ENCODE measurements at places on chromosomes 7 and 10. TPM values are rescaled to one million over a fixed set of nuclear protein-coding genes. Genes with fewer than 3 reads are reported as not detected.

DNA sequence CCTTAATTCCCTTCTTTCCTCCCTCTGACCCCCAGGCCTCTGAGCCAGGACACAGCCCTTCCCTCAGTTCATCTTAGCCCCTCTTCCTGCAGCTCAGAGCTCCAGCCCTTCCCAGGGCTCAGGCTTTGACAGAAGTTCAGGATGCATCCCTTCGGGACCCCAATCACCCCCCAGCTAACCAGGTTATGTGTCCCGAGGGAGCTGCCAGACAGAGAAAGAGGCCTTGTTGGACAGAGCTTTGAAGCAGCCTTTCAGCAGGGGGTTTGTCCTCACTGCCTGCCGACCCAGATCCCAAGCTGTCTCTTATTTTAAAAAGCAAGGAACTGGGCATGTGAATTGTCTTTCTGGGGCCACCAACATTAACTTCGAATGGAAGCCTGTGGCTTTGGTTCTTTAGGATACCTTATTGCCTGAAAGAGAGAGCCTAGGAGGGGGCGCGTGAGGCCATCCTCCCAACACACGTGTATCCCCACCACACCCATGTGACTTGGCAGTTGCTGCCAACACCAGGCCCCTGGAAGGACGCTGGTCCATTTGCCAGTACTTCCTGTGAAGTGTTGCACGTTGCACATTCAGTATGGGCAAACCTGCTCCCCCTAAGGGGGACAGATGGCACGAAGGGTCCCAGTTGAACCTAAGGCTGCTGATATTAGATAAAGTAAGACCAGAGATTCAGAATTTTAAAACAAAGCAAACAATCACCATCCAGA, 858 bp downstream of the CCDC136 start:
- peaks cover 27% of the 10 kb centered on the region for H3K4me1 ChIP-seq
- peak overlapping the region; percentile 85 for H3K4me3 ChIP-seq
- no peak overlapping the region for H3K27ac ChIP-seq

GRCh38 chr10:5625992-5626777, 40.2 kb downstream of the ASB13 start:
- H3K36me3 ChIP-seq: no peaks in the 10 kb centered on the region
- peak overlapping the region; percentile 27 for H3K27ac ChIP-seq
- DNase-seq: no peak
- no peak overlapping the region for H3K4me3 ChIP-seq
- H3K27me3 ChIP-seq: no peaks in the 10 kb centered on the region
- peaks cover 15% of the 10 kb centered on the region for H3K4me1 ChIP-seq

DNA sequence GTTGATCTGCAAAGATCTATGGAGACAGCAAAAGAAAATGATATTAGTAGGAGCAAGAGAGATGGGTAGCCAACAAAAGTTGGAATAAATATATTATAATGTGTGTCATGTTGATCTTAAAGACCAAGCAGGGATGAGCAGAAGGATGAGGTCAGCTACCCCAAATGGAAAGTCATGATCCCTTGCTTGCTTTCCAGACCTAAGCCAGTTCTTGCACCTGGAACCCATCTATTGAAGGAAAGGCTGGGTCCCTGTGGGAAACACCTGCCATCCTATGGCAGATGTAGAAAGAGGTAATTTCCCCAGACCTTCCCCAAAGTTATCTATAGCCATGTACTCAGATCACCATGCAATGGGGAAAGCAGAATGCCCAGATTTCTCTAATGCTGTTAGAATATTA, 52.5 kb downstream of the LYZL2 start:
- DNase-seq: no peak
- H3K36me3 ChIP-seq: no peaks in the 10 kb centered on the region
- no peaks in the 10 kb centered on the region for H3K27me3 ChIP-seq
- no peak overlapping the region for H3K4me3 ChIP-seq
- no peak overlapping the region for H3K27ac ChIP-seq
- H3K4me1 ChIP-seq: peaks cover 19% of the 10 kb centered on the region

DNA sequence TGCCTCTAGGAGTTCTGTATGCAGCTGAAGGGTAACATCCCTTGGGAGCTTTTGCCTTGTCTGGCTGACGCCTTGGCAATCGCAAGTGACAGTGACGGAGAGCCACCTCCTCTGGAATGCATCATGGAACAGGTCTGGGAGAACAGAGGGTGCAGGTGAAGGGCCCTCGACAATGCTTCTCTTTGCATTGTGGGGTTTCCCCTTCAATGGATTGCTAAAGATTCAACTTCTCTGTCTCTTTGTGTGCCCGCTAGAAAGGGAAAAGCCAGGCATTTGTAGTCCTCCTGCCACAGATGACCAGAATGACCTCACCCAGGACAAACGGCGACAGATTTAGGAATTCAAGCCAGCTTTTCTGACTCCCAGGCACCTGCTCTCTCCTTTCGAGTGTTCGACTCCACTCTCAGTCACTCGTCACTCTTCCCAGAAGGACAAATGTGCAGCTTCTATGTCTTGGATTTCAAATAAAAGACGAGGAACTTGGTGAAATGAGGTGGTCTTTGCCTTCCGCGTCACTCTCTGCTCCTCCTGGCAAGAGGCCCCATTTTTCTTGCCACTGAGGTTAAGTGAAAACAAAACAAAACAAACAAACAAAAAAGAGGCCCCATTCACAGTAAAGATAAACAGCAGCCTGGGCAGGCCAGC, 26.1 kb downstream of the IL2RA start:
- no peak overlapping the region for H3K4me3 ChIP-seq
- peak overlapping the region; percentile 86 for H3K27ac ChIP-seq
- no peak for DNase-seq

DNA sequence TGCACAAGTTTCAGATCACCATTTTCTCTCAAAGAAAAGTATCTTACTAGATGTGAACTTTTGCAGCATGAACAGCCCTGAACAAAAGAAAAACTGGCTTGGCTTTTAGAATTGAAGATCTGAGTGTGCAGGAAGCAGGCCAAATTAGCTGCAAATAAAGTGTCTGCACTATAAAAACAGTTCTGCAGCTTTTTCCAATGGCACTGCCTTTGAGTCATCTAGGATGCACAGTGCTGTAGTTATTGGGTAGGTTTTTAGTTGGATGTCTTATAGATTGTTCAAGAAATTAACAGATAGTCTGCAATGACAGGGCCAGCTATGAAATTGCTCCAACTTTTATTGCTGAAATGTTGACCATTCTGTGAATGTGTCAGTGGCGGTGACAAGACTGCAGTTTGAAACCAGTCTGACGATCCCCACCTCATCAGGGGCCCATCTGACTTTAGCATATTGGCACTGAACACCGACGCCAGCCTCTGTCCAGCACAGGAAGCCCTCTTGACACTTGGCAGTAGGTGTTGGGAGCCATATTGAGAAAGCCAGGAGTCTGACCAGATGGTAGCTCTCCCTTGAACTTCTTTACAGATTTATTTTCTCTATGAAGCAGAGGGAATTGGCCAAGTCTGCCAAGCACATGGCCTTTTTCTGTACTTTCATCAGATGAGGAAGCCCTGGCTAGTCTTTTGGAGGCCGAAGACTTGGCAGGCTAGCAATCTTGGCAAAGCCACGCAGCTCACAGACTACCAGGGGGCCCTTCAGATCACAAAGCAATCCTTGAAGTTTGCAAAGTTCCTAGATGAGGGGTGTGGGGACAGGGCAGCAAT, 490.6 kb downstream of the NEBL start:
- no peaks in the 10 kb centered on the region for H3K4me1 ChIP-seq
- H3K27ac ChIP-seq: peak overlapping the region; percentile 52
- H3K4me3 ChIP-seq: no peak overlapping the region
- H3K36me3 ChIP-seq: no peaks in the 10 kb centered on the region
- H3K27me3 ChIP-seq: no peaks in the 10 kb centered on the region

DNA sequence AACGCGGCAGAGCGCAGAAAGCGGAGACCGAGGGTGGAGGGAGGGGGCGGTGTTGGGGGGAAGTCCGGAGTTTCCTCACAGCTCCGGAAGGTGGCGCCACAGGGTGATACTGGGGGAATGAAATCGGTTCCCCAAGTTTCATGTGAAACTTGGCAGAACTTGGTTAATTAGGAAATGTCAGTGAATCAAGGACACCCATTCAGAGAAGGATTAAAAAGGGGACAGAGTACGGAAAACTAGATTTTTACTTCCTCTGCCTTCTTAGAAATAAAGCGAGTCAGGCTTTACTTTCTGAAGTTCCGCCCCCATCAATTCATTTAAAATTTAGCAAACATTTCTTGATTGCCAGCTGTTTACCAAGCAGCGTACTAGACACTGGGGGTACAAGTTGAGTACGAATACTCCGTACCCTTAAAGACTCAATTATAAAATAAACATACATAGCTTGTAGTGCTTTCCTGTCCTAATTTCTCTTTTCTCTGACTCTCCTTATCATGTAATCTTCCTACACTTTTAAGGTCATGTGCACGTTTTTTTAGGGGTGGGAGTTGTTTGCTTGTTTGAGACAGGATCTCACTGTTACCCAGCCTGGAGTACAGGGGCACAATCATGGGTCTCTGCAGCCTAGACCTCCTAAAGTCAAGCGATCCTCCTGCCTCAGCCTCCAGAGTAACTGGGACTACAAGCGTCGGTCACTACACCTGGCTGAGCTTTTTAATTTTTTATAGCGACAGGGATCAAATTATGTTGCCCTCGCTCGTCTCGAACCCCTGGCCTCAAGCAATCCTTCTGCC, 644 bp upstream of the ABI1 start:
- H3K4me3 ChIP-seq: peak overlapping the region; percentile 99
- peaks cover 10% of the 10 kb centered on the region for H3K27me3 ChIP-seq
- H3K4me1 ChIP-seq: peaks cover 22% of the 10 kb centered on the region
- DNase-seq: no peak
- H3K36me3 ChIP-seq: no peaks in the 10 kb centered on the region
- no peak overlapping the region for H3K27ac ChIP-seq

- no peaks in the 10 kb centered on the region for H3K36me3 ChIP-seq
- H3K4me3 ChIP-seq: no peak overlapping the region
- H3K4me1 ChIP-seq: no peaks in the 10 kb centered on the region
- no peak for DNase-seq
- no peak overlapping the region for H3K27ac ChIP-seq
These were observed 78.7 kb downstream of the ELFN1 start for GRCh38 chr7:1748839-1749173.

DNA sequence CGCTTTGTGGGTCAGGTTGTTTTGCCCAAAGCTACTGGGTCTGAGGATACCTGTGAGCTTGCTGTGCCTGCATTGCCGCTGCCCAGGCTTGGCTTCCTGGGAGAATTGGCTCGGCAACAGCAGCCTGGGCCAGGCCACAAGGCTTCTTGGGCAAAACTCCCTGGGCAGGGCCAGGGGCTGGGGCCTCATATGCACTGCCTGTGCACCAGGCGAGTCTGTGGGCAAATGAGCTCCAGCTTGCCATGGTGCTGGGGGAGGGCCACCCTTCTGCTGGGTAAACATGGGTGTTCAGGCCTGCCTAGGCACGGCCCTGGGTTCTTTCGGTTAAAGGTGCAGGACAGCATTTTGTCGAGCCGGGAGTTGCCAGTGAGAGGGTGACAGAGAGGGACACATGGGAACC, 19.4 kb downstream of the ZMIZ1 start:
- no peak overlapping the region for H3K27ac ChIP-seq
- H3K4me3 ChIP-seq: no peak overlapping the region
- no peaks in the 10 kb centered on the region for H3K36me3 ChIP-seq
- no peak for DNase-seq

- H3K4me1 ChIP-seq: peaks cover 22% of the 10 kb centered on the region
- no peak overlapping the region for H3K27ac ChIP-seq
- no peaks in the 10 kb centered on the region for H3K27me3 ChIP-seq
- H3K4me3 ChIP-seq: no peak overlapping the region
These were observed 31.9 kb downstream of the LAMB1 start for GRCh38 chr7:107971100-107971499.

DNA sequence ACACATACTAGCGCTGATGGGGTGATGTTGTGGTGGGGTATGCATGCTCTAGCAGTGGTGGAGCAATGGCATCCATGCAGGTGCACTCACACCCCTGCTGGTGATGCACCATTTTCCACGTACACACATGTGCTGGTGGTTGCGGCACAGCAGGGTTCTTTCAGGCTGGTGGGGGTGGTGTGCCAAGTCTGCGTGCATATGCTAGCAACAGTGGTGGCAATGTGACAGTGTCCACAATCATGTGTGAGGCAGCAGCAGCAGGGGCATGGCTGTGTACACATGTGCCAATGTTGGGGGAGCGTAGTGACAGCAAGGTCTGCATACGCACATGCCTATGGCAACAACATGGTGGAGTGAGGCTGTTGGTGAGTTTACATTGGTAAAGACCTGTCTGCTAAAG, 148.1 kb downstream of the ZWINT start:
- DNase-seq: no peak
- H3K27me3 ChIP-seq: no peaks in the 10 kb centered on the region
- H3K27ac ChIP-seq: no peak overlapping the region
- no peak overlapping the region for H3K4me3 ChIP-seq
- H3K36me3 ChIP-seq: no peaks in the 10 kb centered on the region
- H3K4me1 ChIP-seq: no peaks in the 10 kb centered on the region

DNA sequence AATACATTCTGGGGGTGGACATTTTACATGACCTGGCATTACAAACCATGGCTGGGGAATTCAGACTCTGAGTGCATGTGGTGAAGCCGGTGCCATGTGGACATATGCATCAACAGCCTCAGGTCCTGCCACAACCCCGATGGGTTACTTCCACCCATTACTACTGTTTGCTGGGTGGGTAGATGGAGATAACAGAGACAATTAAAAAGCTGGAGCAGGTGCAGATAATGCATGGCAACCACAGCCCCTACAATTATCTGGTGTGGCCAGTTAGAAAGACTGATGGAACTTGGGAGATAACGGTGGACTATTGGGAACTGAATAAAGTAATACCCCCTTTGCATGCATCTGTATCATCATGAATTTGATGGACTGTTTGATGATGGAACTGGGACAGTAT, 21.6 kb upstream of the ADAMTS14 start:
- H3K27ac ChIP-seq: no peak overlapping the region

- DNase-seq: peak; percentile 57
- H3K27me3 ChIP-seq: peaks cover 94% of the 10 kb centered on the region
- H3K27ac ChIP-seq: no peak overlapping the region
- no peaks in the 10 kb centered on the region for H3K36me3 ChIP-seq
- H3K4me1 ChIP-seq: no peaks in the 10 kb centered on the region
- no peak overlapping the region for H3K4me3 ChIP-seq
These were observed 74.4 kb upstream of the PAX2 start for GRCh38 chr10:100670828-100671479.

DNA sequence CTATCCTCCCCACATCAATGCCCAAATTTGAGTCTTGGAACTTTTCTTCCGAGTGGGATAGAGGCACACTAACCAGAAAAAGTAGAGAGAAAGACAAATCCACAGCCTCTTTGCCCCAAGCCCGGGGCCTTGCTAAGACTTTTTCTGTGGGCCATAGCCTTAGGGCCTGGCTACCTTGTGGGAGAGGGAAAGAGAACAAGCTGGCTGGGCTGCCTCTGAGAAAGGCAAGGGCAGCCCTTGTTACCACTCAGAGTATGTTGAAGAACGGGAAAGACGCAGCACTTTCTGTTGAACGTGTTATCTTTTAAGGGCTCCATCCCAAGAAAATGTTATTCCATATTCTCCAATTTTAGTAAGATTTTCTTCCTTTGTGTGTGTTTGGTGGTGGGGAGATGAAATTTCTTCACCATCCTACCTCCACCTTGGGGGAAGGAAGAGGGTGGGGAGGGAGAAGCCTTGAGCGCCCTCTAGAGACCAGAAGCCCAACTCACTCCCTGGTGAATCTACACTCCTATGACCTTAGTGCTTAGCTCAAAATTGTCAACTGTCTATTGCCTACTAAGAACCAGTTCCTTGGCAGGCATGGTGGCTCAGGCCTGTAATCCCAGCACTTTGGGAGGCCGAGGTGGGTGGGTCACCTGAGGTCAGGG, 3.9 kb upstream of the NRF1 start:
- DNase-seq: no peak
- H3K27me3 ChIP-seq: no peaks in the 10 kb centered on the region
- no peak overlapping the region for H3K27ac ChIP-seq
- H3K36me3 ChIP-seq: peaks cover 32% of the 10 kb centered on the region
- peaks cover 22% of the 10 kb centered on the region for H3K4me1 ChIP-seq

Gene BHLHA15
- total RNA-seq: not detected

Gene GNGT1
- total RNA-seq: 0.65 TPM

Gene CLEC2L
- total RNA-seq: 0.65 TPM

Gene GIGYF1
- 82.9 TPM for total RNA-seq

Gene ADRB1
- 0.14 TPM for total RNA-seq

Gene LIPN
- not detected for total RNA-seq

Gene HIBADH
- 15.7 TPM for total RNA-seq

Data from neural crest cell (in vitro differentiated cells).